Esophagus squamous epithelium (tissue), 5 donors: ENCODE measurements at places on chromosomes 2 and 18.

GRCh38 chr2:240211096-240211495, 70.6 kb upstream of the OTOS start:
- DNase-seq: no peak

- no peak for DNase-seq
Observed at GRCh38 chr2:39469807-39470206, 32.7 kb upstream of the MAP4K3 start.

GRCh38 chr2:69390471-69390870, 3.4 kb upstream of the GFPT1 start:
- no peak for DNase-seq

DNA sequence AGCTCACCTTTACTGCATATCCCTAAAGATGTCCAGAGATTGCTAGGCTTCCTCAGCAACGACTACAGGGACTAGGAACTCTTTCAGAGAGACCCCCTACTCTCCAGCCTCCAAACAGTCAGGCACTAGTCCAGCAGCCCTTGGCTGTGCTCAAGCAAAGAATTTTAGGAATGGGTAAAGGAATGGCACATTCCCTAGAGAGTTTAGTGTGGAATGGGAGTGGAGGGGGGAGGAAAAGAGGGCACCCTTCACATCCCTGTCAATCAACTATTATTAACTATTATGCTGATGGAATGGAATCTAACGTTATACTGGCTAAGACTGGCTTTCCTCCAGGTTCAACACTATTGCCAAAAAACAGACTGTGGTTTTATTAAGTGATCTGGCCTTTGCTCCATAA, 64.8 kb downstream of the IKZF2 start:
- DNase-seq: no peak

DNA sequence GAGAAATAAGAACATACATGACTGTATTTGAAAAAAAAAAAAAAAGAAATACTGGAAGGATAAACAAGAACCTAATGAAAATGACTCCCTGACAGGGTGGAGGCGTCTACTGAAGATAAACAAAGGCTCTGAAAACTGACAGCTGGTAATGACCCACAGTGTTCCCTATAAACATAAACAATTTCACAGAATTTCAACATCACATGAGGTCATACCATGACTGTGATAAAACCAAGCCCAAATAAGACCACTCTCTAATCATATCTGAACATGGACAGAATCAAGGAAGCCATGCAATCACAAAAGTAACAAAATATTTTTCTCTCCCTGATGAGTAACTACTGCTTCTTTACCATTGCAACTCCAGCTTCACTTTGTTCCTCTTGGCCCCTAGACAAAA, 159.3 kb downstream of the FAM124B start:
- no peak for DNase-seq

- DNase-seq: no peak
Observed at GRCh38 chr2:17558053-17558452, 17.6 kb downstream of the VSNL1 start.

GRCh38 chr2:136798766-136799165, 33.4 kb downstream of the THSD7B start:
- no peak for DNase-seq

- no peak for DNase-seq
Observed at GRCh38 chr2:209426432-209426831, 2.6 kb downstream of the MAP2 start.

- DNase-seq: no peak
Observed at GRCh38 chr18:59881728-59882656, 17.8 kb upstream of the PMAIP1 start.

- no peak for DNase-seq
Observed at GRCh38 chr18:21826641-21827302, 86.2 kb downstream of the MIB1 start.

DNA sequence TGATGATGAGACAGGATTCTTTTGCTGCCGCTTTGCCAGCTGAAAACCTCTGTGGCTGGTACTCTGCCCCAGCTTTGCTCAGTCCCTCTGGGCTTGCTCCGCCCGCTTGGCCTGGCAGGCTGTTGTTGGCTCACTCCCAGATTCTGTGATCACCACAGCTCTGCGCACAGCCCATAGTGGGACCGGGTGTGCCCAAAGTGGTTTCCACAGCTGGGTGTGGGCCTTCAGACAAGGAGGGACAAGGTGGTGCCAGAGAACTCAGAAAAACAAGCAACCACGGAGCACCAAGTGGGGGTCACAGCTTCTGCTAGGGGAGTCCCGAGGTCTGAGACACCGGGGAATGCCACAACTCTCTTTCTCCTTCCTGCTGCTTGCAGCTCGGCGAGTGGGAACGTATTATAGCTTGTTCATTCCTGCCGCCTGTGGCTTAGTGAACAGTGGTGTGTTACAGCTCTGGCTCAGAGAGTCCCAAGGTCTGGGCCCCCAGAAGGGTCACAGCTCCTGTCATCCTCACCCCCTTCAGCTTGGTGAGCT, 9.2 kb upstream of the KYNU start:
- no peak for DNase-seq

DNA sequence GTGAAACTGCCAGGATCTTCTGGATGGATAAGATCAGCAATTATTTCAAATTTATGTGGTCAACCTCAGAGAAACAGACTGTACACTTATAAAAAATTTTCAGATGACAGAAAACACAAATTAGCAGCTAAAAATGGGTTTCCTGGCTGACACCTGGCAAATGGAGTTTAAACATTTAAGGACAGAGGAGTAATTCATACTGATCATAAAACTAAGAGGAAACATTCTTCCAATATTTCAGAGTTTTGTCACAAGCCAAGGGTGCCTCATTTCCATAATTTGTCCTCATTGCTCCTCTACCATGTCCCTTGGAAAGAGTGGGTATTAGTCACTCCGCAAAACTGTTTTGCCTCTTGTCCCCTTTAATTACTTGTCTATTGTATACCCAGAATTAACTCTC, 70.2 kb downstream of the TMEFF2 start:
- no peak for DNase-seq

GRCh38 chr2:232085826-232086425, 124.4 kb downstream of the DIS3L2 start:
- no peak for DNase-seq

DNA sequence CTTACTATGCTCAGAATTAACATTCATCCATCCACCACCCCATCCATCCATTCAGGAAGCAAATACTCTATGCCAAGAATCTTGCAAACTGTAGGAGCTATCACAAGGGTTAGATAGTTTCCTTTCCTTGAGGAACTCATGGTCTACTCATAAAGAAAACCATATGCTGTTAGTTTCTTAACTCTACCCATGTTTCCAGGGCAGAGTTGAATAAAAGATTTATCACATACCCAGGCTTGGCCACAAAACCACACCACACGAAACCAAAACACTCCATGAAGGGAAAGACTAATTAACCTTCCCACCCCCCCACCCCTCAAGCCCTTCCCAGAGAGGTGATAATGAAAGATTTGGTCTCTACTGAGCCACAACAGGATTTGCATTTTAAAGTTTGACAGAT, 23.7 kb upstream of the MSGN1 start:
- no peak for DNase-seq
